ENCODE measurements at places on chromosomes 7 and 10. TPM values are rescaled to one million over a fixed set of nuclear protein-coding genes. Genes with fewer than 3 reads are reported as not detected.

Gene CALHM1
- not detected for total RNA-seq

DNA sequence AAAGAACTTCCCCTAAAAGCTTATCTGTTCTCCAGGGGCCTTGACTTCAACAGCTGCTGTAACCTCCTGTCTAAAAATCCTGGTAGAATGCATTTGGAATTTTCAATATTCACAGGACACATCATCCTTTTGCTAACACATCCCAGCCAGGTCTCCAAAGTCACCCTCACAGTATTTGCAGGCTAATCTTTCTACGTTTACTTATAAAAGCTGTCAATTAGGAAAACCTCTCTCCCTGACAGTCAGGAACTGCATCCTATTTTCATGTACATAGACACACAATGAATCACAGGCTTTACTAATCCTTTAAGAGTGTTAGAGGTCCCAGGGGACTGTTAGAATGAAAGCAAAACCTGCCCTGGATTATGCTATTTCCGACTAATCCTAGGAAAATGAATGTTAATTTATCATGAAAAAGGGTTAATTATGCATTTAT, 102.2 kb downstream of the GFRA1 start:
- no peak for DNase-seq

GRCh38 chr10:119138346-119139306, 26.9 kb downstream of the SFXN4 start:
- no peak for DNase-seq

Gene SUN3
- total RNA-seq, result not detected

Gene PLEKHS1
- not detected for total RNA-seq

DNA sequence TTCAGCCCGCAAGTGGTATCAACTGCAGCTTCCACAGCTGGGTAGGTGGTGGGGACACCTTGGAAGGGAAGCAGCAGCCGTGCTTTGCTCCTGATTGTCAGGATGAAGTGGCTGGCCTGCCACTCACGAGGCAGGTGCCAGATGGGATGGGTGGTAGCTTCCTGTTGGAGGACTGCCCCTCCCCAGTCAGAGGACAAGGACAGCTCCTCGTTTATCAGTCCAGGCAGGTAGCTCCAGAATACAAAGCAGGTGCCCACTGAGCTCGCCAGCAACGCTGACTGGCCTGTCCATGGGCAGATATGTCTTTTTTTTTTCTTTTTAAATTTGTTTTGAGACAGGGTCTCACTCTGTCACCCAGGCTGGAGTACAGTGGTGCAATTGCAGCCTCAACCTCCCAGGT, 431.3 kb downstream of the GALNT17 start:
- DNase-seq, result no peak

- no peak for DNase-seq
Measured at GRCh38 chr10:102153093-102153620, 968 bp downstream of the NOLC1 start.

Gene PRTFDC1
- 1.5 TPM for total RNA-seq

- DNase-seq, result no peak
Measured at GRCh38 chr7:18855796-18856195, 261.6 kb downstream of the TWIST1 start.

DNA sequence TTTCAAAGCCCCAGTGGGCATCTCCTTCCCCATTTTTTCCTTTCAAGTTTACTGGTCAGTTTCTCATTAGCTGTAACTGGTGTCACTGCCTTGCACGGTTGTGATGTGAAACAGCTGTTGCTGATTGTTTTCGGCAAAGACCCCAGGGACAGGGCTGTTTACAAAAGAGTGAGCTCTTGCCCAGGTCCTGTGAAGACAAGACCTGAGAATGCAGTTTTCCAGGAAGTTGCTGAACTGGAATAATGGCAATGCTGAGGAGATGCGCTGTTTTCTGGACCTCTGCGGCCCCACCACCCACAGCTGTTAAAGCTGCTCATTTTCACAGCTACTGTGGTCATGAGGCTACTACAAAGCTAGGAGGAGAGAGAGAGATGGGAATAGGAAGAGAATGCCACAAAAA, 116.6 kb upstream of the RSU1 start:
- peak; percentile 58 for DNase-seq

GRCh38 chr10:117530791-117531190, 11.8 kb upstream of the EMX2 start:
- no peak for DNase-seq

Gene CRTAC1
- total RNA-seq, result 17.5 TPM

Gene CUBN
- 38.9 TPM for total RNA-seq

- DNase-seq, result no peak
Measured at GRCh38 chr7:107501593-107501992, 31.7 kb downstream of the GPR22 start.

Data from tibial nerve (tissue), 4 donors.